Vein endothelial cell (primary cell): ENCODE measurements at places on chromosomes 3 and 15. TPM values are rescaled to one million over a fixed set of nuclear protein-coding genes. Genes with fewer than 3 reads are reported as not detected.

Gene C3orf18
- total RNA-seq = 1.3 and 4.3 TPM in 2 replicates

Gene GOLGA6L4
- total RNA-seq = 1.3 and 2.0 TPM in 2 replicates

Gene PATL2
- total RNA-seq = under 0.01 and 0.29 TPM in 2 replicates

Gene ATP13A5
- not detected in 2 replicates for total RNA-seq

Gene SPTSSB
- not detected in 2 replicates for total RNA-seq

Gene KY
- not detected in 2 replicates for total RNA-seq
